Fibroblast of mammary gland (primary cell): ENCODE measurements at places on chromosomes 6 and 20.

GRCh38 chr6:6836609-6837406 lies 248.3 kb downstream of the LY86 start:
- no peak for DNase-seq

- DNase-seq = no peak
Observed at GRCh38 chr6:36967757-36968156, 13.2 kb downstream of the PI16 start.

DNA sequence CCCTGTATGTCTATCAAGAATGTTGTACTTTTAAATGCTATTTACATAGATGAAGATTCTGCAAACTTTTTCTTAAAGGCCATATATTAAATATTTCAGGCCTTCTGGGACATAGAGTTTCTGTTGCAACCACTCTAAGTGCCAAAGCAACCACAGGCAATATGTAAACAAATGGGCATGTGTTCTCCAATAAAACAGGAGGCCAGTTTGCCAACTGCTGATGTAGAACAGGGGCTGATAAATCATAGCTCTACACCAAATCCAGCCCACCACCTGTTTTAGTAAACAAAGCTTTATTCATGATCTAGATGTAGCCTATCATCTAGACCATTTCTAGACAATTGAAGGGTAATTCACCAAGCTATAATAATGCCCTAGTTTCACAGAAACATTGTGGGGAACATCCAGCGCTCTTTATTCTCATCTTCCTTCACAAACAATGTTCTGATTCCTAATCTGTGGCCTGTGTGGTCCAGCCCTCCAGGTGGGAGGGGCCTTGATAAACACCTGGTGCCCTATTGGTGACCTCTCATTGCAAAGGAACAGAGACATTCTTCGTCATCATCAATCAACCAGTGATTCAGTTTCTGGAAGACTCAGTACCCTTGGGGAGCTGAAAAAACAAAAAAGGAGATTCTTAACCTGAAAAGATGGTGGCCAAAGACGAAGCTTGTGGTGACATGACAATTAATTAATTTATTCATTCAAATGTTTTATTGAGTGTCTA lies 80.2 kb downstream of the PREP start:
- no peak for DNase-seq

DNA sequence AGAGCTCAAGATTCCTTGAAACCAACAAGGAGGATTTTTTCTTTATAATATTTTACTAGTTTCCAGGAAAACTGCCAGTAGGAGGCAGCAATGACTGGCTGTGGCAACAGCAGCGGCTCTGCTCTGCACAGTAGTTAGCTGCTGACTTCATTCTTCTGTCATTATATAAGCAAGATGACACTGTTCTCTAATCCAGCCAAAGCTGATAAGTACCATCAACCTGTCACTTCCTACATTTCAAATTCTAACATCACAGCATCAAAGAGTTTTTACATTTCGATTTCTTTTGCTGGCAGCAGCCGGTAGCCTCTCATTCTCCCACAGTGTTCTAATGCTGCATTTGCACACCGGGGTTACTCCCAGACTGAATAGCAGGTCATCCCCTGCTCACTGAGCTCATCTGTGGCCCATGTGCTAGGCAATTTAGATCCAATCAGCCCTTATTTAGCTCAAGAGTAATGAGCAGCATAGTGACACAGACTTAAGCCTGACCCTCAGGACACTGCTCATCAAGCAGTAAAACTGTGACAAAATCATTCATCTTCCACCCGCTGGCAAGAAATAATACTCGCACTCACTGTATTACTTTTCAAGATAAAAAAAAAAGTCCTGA lies 67.8 kb downstream of the MMS22L start:
- peak; percentile 77 for DNase-seq

GRCh38 chr20:3705970-3706739 lies 6.2 kb downstream of the SIGLEC1 start:
- no peak for DNase-seq

- DNase-seq = peak; percentile 93
Observed at GRCh38 chr6:113697632-113698410, 159.3 kb upstream of the MARCKS start.
